ENCODE measurements at places on chromosomes 1 and 21. TPM values are rescaled to one million over a fixed set of nuclear protein-coding genes. Genes with fewer than 3 reads are reported as not detected.

GRCh38 chr1:62395291-62395690, 41.6 kb upstream of the USP1 start:
- no peak for DNase-seq

GRCh38 chr1:226599636-226600238, 51.2 kb downstream of the STUM start:
- no peak for DNase-seq

DNA sequence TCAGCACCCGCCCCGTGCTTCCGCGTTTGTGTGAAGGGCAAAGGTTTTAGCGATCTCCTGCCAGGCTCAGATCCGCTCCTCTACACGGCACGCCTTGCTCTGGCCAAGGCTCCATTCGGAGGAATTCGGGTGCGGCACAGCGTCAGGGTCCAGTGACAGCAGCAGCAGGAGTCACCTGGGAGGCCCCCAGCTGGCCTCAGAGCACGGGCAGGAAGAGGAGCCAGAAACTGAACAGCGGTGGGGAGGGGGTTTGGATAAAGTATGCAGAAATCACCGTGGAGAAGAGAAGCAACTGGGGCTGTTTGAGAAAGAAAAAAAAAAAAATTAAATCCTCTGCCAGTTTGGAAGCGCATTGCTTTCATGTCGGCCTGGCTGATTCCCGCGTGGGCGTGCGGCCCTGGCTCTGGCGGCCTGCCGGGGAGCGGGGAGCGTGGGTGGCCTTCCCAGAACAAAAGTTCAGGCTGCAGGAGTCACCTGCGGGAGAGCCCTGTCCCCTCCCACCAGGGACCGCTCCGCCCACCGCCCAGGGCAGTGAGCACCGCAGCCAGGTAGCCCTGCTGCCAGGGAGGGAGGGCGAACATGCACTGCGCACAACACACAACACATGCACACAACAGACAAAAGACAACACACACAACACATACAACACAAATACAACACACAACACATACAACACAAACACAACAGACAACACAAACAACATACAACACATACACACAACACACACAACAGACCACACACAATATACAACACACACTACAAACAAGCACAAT, 107.6 kb downstream of the ETS2 start:
- DNase-seq = peak; percentile 95

DNA sequence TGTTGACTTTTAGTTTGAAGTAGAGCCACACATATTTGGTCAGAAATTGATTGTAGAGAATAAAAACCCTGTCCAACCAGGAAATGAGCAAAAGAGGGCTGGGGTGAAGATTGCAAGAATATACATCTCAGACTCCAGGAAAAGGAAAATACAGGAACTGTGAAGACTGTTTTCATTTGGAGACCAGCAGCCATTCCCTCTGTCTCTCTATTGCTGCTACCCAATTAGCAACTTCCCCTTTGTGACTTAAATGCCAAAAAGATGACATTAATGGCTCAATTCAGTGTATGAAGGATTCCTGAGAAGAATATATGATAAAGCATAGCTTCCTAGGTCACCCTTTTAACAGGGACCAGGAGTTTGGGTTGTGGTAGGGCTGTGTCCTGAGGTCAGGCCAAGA, 31.6 kb upstream of the CEP350 start:
- no peak for DNase-seq

DNA sequence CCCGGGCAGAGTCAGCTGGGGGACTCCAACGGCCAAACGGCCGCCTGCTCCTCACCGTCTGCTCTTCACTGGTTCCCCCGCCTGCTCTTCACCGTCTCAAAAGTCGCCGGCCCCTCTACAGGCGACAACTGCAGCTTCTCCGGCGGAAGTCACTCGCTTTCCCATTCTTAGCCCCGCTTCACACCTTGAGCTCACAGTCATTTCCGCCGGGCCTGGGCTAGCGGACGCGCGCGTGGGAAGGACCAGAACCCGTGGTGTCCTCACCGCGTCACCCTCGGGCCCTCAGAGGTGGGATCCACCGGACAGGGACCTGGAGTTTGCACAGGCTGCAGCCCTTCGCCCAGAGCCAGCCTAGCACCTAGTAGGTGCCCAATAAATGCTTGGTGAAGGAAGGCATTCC, 27.9 kb upstream of the HJV start:
- DNase-seq = no peak

Gene NLRP3
- total RNA-seq = 0.33 TPM

DNA sequence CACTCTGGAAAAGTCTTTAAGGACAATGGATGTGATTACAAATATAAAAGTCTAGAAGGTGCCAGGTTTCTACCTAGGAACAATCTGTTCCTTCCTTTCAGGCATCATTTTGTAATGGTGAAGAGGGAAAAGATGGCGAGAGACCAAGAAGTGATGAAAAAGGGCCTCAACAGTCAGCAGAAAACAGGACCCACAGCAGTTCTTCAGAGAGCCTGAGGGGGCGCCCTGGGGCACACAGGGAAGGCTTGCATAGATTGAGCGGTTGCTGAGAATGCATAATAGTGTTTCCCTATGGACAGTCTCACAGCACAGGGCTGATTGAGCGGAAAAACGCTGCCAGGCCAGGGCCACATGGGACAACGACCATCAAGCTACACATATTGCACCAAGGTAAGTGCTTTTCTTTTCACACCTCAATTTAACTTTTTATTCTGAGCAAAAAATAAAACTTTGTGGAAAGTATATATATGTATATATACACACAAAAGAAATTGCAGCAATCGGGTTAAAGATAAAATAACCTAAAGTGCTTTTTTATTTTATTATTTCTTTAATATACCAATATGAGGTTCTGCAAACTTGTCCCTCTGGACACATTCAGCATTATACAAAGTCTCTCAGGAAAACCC, 3.1 kb upstream of the YRDC start:
- peak; percentile 56 for DNase-seq

DNA sequence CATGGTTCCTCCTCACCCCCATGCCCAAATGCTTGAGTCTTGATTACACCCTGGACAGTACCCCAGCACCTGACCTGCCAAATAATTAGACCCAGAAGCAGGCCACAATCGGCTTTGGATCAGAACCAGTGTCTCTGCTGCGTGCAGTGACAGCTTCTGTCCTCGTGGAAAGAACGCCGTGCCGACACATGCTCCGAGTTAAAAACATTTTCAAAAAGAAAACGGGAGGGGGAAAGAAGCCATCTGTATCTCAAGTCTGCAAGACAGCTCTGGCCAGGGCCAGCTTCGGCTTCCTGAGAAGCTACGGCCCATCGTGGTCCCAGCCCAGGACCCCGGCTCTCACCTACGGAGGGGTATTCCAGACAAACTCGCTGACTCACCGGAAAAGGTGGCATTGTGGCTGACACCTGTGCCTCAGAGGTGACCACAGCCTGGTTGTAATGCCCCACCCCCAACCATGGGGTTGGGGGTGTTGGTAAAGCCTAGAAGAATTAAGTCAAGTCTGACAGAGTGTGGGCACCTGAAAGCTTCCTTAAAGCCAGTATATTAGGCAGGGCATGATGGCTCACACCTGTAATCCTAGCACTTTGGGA, 25.8 kb downstream of the SSBP3 start:
- DNase-seq = no peak

Gene TNFRSF8
- 0.18 TPM for total RNA-seq

DNA sequence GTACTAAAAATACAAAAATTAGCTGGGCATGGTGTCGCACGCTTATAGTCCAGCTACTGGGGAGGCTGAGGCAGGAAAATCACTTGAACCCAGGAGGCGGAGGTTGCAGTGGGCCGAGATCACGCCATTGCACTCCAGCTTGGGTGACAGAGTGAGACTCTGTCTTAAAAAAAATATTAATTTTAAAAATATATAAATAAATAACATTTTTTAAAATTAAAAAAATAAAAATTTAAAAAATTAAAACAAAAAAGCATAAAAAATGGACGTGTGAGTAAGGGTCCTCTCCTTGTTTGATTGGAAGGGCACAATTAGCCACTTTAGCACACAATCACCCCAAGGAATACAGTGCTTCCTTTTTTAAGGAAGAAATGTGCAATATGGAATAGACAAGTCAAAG, 18.6 kb downstream of the EBNA1BP2 start:
- no peak for DNase-seq

- no peak for DNase-seq
Measured at GRCh38 chr1:237478082-237478481, 412.6 kb downstream of the ZP4 start.

- DNase-seq = no peak
Measured at GRCh38 chr21:34702341-34703170, 33.8 kb downstream of the CLIC6 start.

Gene OLIG2
- total RNA-seq = not detected

GRCh38 chr21:33470701-33471100, 9.1 kb downstream of the TMEM50B start:
- no peak for DNase-seq

DNA sequence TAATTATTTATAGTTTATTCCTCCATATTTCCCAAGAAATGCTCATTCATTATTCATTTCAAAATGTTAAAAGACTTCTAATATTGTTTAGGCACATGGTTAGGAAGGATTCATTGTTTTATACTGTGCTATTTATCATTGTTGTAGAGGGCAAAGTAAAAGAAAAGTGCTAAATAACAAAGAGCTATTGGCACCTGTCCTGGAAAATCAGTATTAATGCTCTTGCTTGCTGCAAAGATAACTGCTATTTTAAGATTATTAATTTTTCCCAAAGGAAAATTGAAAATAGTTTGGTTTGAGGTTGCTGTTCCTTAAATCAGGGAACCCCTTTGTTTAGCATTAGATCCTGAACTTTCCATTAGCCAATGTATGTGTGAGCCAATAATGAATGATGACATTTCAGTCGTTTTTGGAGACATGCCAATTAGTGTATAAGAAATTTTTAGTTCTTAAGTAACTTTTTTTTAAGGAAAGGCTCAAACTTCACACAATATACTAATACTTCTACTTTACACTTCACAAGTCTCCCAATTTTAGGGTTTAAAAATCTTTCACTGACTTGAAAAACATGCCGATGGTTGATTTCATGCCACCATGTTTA, 39.9 kb downstream of the EPB41 start:
- no peak for DNase-seq
